Epithelial cell of prostate (primary cell): ENCODE measurements at places on chromosomes 3 and 15.

DNA sequence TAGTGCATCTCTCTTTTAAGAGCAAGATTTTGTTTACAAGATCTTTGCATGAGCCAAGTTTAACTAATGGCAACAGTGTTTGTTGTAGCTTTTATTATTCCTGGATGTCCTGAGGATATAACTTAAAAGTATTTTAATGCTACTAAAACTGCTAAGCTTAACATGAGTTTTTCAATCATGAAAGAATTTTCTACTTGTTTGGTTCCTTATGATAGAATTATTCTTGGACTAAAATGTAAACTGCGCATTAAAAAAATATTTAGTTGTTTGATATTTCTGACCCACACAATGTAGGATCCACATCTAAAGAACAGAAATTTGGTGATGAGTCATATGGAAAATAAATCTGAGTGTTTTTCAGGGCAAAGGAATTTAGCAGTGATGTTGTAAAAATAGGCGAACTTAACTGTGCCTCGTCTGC is 70.8 kb downstream of the RAP2B start:
- no peak for DNase-seq

DNA sequence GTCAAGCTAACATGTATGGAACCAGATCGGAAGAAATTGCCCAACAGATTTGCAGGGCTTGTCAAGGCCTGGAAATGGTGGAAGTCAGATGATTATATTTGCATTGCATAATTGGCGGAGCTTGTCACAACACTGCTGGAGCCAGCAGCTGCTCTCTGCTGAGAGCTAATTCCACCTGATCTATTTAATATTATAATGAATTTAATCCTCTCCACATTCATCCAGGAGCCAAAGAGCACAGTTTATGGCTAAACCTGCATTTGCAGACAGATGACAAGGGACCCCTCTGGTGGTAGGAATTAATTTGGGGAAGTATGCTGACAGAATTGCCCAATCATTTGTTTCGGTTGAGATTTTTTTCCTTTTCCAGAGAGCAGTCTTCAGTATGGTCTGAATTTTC is 730.2 kb downstream of the TUSC7 start:
- no peak for DNase-seq

DNA sequence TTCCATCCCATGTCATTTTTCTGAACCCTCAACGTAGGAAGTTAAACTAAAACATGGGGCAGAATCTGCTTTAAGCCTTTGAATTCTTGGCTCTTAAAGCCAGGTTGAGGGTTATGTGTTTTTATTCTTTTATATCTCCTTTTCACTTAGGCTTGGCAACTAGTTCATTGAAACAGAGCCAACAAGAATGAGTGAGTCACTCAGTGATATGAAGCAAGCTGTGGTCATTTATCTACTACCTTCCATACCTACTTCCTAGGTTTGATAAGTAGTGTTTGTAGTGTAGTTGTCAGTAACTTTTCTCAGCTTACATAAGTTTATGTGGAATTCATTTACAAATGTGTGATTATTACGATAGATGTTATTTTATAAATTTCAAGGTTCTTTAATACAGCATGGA is 67.4 kb downstream of the SNRPN start:
- peak; percentile 3 for DNase-seq

GRCh38 chr3:193317682-193318300 is 60.8 kb downstream of the ATP13A5 start:
- no peak for DNase-seq

- no peak for DNase-seq
These were observed 55.2 kb downstream of the TMOD3 start for GRCh38 chr15:51884517-51885236.

- no peak for DNase-seq
These were observed 589 bp downstream of the KLF15 start for GRCh38 chr3:126356373-126357264.

DNA sequence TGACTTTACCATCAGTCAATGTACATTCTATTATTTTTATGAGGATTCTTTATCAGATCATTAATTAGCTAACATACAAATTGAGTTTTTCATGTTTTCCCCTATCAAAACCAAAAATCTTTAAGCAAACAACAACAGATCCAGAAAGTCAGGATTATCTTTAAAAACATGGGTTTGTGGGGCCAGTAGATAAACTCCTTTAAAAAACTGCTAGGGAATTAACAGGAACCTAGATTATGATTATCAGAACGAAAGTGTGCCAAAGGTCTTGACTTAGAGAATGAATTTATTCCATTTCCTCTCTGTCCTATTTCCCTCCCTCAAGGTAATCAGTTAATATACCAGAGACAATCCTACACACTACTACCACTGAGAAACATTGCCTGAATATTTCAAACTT is 13.2 kb upstream of the CCDC13 start:
- no peak for DNase-seq

DNA sequence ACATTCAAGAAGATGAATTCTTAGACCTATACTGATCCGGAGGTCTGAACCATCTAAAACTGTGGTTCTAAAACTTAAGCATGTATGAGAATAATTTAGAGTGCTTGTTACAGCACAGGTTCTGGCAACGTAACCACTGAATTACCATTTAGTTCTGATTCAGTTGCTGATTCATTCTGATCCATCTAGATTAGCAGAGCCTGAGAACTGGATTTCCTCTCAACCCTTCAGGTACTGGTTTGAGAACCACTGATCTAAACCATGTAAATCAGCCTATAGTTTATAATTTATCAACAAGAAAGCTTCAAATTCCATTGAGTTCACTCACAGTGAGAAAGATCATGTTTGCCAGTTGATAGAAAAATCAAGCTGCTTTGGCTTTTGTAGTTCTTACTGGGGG is 1001.1 kb upstream of the EPHA6 start:
- DNase-seq, result no peak

DNA sequence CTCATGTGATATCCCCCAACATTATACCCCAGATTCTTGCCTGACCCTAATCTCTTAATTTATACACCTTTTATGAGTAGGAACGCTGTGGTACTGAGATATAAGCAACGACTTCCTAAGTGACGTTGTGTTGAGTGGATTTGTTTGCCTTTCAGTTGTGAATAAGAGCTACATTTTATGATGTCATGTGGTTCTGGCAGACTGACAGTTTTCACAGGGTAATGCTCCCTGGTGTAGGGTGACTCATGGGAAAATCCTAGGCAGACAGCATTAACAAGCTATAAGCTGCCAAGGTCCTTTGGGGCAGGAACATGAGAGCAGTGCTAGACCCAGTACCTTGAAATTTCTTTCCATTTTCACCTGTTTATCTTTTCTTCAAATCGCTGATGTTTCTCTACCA is 11.2 kb downstream of the C3orf52 start:
- DNase-seq, result peak; percentile 98

GRCh38 chr15:99467338-99467720 is 98.5 kb upstream of the MEF2A start:
- no peak for DNase-seq

DNA sequence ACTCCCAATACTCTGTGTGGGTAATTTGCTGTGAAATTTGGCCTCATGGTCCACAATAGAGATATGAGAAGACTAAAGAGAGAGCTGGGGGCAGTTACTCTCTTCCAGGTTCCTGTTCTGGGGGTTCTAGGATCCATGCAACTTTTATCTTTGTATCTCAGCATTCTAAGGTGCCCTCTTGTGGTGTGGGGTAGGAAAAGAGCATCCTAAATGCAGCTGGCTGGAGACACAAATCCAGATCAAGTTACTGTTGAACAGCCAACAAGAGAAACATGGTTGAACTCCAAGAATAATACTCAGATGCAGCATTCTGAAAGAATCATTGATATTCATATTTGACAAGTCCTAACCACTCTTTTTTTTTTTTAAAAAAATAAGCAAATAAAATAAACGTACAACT is 238.2 kb downstream of the GREM1 start:
- DNase-seq, result no peak

- DNase-seq, result peak; percentile 77
These were observed 692 bp upstream of the C15orf39 start for GRCh38 chr15:75200765-75201615.

GRCh38 chr3:147404000-147404799 is 2.1 kb downstream of the ZIC4 start:
- no peak for DNase-seq

- DNase-seq, result no peak
These were observed 146.1 kb upstream of the IQSEC1 start for GRCh38 chr3:13219077-13219901.

DNA sequence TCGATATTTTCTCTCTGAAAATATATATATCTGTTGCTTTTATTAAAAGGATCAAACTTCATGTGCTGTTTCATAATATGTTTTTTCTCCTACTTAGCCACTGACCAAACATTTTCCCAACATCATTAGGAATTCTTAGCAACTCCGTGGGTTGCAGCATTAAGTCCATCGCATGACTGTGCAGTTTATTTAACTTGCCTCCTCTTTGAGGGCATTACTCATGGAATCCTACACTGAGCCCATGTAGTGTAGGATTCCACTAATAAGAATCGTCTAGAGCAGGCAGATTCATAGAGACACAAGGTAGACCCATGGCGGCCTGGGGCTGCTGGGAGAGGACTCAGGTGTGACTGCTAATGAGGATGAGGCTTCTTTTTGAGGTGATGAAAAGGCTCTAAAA is 49.3 kb downstream of the CMTM6 start:
- DNase-seq, result no peak

GRCh38 chr3:185363662-185364203 is 797 bp downstream of the MAP3K13 start:
- no peak for DNase-seq

DNA sequence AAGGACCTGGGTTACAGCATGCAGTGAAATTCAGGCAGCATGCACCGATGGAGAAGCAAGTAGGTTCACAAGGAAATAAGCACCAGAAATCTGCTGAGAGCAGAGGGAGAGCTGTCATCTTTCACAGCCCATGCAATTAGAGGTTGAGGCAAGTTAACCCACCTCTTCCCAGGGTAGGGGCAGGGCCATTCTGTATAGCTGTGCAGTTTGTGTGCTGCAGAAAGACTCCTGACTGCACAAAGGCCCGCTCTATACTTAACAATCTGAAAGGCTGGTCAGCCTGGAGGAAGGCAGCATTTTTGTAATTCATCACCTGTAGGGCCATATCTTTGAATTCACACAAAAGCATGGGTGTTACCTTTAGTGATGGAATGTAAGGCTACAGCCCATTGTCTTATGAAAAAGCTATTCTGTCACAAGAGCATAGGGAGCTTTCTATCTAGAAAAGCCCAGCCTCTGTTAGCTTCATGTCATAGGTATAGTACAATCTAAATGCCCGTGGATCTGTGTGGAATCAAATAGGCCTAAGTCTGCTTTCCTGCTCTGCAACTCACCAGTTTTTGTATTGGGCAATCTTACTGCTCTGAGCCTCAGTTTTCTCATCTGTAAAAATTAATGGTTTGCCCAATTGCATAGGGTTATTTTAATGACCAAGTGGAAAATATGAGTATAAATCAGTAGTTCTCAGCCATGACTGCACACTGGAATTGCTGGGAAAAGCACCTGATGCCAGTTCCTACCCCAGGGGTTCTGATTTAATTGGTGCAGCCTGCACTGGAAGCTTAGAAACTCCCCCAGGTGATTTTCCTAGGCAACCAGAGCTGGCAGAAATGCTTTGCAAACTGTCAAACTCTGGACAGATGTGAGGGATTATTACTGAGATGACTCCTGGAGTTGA is 65.2 kb downstream of the ATP13A5 start:
- no peak for DNase-seq

DNA sequence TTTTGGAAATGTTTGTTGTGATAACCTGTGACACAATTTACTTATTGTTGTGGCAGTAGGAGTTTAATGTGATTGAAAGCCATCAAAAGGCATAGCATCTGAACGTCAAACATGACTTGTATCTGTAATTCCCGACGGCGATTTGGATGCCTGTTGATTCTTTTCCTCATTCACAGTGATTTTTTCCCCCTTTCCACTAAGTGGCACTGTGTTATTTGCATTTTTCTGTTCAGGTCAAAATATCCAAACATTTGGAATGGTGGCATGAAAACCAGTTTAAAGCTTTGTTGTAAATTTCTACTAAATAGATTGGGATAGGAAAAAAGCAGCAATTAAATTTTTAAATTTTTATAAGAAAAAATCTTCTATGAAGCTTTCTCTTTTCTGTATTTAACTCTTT is 259.9 kb upstream of the KCNH8 start:
- no peak for DNase-seq

DNA sequence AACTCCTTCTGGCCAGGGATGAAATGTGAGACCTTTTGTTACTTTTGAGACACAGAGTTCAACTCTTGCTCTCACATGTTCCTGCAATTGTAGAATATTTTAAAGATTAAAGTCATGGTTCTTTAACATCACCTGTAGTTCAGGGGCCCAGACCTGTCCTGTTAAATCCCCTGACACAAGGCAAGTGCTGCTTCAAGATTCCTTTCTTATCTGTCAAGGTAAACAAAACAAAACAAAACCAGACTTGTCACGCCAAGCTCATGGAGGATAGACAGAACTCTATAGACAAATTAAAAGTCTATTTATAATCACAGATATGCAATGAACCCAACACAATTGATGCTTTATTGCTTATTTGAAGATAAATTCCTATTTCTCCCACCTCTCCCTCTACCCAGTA is 48.6 kb upstream of the NEDD4 start:
- DNase-seq, result no peak

DNA sequence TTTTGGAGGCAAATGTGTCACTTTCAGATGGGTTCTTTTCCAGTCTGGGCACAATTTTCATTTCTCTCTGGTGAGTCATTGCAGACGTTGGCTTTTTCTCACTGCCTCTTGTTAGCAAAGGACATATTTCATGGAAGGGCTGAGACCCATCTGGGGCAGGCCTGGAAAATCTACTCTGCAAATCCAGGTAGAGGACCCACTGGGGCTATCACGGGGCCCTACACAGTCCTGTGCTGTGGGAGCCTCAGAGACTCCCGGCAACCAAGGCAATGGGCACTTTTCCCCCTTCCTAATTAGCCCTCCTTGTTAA is 58.0 kb downstream of the HRH1 start:
- no peak for DNase-seq

- no peak for DNase-seq
These were observed 213.5 kb upstream of the CDIN1 start for GRCh38 chr15:36365963-36366362.

- no peak for DNase-seq
These were observed 135.4 kb upstream of the LINGO1 start for GRCh38 chr15:77768107-77768506.

DNA sequence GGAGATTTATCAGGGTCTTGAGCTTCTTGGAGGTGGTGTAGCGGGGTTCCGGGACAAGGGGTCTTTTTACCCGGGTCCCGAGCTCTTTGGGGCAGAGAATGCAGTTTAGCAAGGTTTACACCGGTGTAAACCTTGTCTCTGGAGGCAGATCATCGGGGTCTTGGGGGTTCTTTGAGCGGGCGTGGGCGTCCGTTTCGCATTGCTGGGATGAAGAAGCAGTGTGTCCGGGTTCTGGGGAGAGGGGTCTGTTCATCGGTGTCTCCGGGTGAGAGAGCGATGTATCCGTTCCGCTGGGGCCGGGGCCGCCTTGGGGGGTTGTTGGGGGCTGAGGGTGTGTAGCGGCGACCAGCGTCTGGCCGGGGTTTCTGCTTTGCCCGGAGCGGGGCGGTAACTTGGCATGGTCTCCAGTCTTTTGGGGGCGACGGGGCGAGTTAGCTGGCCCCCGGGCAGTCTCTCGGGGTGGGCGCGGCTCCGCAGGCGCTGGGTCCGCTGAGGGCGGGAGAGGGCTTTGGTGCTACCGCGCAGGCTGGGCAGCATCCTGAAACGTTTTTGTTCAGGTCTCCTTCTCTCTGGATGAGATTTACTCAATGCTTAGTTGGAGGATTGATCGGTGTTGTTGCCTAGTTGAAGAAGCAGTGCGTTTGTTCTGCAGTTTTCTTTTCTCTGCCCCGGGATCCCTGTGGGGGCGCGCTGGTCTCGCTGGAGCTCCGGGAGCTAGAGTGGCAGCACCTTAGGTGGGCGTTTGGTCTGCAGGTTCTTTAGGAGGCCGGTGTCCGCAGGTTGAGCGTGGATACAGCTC is 843 bp downstream of the GLCE start:
- no peak for DNase-seq

- DNase-seq, result no peak
These were observed 77.7 kb upstream of the RAD18 start for GRCh38 chr3:9040996-9041395.
